ENCODE measurements at places on chromosomes 4 and X.

DNA sequence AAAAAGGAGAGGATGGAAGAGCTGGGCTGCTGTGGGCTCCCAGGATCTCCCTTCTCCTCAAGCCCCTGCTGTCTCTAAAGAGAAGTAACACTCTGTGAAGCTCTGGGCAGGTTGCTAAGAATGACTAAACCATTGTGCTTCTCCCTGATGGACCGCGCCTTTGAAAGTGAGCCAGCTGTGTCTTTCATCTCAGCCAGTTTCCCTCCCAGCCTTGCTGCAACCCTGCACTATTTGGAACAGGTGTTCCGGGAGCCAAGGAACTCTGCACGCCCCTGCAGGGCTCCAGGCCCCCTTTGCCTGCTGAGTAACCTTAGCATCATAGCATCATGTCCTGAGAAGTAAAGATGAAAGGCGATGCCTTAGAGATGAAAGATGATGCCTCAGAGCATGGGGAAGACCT lies 39.7 kb downstream of the SMIM20 start:
- no peak for DNase-seq

DNA sequence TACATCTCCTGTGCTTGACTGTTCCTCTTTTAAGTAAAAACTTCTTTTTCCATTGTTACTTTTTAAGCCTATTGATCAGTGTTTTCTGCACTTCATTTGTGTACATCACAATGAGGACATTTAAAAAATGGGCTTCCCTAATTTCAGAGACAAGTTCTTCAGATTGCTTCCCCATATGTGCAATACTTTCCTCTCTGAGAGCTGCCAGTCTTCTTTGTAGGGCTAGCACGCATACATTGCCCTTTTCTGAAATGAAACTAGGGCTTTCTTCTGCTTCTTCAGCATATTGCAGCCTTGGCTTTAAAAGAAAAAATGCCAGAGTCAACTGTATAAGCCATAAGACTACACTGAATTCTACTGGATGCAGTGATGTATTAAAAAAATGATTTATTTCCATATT lies 37.8 kb downstream of the FAT4 start:
- no peak for DNase-seq

GRCh38 chr4:164212134-164212533 lies 541.8 kb upstream of the SMIM31 start:
- no peak for DNase-seq

- DNase-seq = peak; percentile 8
Measured at GRCh38 chrX:108020631-108021030, 24.2 kb upstream of the VSIG1 start.
